ENCODE measurements at places on chromosomes 3 and 15.

DNA sequence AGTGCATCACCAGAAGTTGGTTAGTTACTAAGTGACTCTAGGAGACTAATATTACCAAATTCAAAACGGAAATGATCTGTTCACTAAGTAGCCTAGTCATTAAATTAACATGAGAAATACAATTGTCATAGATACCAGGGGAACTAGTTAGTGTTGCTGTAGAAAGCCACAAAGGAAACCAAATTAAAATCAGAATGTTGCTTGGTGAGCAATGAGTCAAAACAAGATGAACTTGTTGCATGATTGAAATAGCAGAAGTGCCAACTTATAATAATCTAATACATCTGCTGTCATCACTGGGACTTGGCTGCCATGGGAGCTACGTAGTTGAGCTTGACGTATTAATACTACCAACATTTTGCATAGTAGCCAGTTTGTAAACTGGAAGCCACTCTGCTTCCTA lies 458.1 kb downstream of the DIPK2A start:
- no peak for DNase-seq

- no peak for DNase-seq
Measured at GRCh38 chr3:51937611-51938450, 3.9 kb downstream of the RRP9 start.

DNA sequence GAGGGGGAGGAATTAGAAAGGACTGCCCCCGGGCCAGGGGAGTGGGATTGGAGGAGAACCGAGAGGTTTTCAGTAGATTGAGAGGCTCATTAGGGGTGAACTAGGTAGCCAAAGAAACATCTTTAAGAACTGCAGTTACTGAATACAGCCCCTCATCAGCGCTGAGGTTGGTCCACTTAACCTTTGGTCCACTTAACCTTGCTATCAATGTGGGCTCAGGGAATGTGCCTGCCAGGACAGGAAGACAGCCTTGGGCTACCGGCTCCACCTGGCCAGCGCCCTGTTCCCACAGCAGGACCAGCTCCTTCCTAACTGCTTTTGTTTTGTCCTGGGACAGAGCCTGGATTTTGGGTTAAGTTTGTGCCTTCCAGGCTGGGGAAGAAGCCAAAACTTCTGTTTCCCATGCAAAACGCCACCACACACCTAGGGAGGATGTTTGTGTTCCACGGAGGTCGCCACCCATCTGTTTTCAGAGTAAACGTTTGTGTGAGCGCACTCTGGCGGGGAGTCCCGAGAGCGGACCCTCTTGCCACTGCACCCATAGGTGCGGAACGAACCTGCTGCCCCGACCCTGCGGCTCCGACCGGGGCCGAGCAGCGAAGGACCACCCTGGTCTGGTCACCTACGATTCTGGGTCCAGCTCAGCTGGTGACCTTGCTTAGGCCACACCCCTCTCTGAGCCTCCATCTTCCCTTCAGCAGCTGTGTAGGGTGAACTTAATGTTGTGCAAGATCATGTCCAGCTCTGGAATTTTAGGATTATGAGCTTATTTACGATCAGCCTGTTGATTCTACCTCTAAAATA lies 107.4 kb downstream of the VGLL4 start:
- no peak for DNase-seq

DNA sequence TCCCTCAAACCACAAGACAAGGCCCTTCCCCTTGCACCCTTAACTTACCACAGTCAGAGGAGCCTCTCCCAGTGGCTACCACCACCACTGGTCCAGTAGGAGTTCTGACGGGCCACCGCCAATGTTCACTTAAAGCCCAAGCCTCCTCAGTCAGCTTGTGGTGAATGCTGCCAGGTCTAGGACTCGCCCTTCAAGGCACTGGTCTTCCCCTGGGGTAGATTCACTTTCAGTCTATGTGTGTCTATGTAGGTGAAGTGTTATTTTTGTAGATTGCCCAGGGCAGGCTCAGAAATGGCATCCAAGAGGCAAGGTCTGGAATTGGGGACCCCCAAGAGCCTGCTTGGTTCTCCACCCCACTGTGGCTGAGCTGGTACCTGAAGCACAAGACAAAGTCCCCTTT lies 15.4 kb upstream of the CASR start:
- no peak for DNase-seq

DNA sequence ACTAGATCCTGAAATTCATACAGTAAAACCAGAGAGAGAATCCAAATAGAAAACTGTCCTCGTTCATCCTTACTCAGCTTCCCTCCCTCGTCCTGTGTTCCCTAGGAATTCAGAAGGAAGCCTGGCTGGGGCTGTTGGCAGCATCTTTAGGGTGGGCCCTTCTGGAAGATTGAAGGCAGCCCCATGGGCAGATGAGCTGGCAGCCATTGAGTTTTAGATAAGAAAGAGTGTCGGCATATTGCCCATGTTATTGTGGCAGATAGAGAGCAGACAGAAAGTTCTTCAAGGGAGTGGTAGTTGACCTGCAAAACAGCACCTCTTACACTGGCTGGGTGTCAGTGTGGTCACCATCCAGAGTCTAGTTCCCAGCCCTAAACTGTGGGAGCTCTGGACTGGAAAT lies 23.5 kb downstream of the TMOD2 start:
- DNase-seq = no peak

- no peak for DNase-seq
Measured at GRCh38 chr3:150410311-150411105, 2.4 kb downstream of the TSC22D2 start.

GRCh38 chr3:143067201-143067600 lies 52.4 kb upstream of the CHST2 start:
- no peak for DNase-seq
